ENCODE measurements at places on chromosomes 7 and 10.

GRCh38 chr10:31136930-31137885, 105.5 kb upstream of the ZNF438 start:
- no peak for DNase-seq

GRCh38 chr10:74957285-74957961, 131.0 kb downstream of the KAT6B start:
- no peak for DNase-seq

DNA sequence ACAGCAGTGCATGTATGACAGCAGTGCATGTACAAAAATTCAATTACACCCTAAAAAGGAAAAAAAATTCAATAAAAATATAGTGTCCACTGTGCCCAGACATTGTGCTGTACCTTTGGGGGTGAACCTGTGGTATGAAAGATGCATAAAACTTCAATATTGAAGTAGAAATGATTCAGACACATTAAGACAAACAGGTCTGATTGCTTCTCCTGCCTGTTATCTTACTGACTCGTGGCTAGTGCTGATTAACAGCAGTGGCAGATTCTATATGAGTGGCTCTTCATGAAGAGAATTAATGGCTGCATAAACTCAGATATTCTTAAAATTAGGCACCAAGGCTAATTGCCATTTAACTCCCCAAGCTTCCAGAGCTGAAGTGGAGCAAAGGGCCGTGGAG, 37.9 kb downstream of the GATA3 start:
- no peak for DNase-seq

DNA sequence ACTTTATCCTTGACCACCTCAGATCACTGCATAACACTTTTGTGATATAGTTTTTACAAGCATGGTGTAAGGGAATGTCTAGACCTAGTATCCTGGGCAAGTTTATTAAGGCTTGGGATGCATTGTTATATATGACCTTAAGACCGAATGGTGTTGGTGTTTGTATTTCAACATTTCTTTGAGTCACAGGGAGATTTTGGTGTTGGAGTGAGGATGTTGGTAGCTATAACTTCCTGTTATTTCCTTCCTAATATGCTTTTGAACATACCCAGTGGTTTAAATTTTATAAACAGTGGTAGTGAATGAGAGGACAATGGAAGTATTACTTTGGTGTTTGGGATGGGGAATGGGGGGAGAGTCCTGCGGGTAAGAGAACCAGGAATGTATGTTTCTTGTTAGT, 2.6 kb downstream of the EXOC4 start:
- no peak for DNase-seq

GRCh38 chr10:51767103-51767763, 67.8 kb upstream of the CSTF2T start:
- no peak for DNase-seq

DNA sequence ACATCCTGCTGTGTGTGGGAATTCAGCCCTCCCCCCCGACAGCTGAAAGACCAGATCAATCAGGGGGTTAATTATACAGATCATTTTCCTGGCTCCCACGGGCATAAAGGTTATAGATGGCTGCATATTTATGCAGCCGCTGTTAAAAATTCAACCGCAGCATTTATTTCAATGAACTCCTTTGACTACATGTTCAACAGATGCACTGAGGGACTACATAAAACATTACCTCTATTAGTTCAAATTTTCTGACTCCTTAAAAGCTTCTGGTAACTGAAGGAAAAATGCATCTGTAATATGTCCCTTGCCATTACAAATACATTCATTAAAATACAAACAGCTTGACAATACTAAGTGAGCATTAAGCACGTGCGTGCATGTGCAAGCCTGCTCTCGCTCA, 49.7 kb upstream of the YAE1 start:
- no peak for DNase-seq

DNA sequence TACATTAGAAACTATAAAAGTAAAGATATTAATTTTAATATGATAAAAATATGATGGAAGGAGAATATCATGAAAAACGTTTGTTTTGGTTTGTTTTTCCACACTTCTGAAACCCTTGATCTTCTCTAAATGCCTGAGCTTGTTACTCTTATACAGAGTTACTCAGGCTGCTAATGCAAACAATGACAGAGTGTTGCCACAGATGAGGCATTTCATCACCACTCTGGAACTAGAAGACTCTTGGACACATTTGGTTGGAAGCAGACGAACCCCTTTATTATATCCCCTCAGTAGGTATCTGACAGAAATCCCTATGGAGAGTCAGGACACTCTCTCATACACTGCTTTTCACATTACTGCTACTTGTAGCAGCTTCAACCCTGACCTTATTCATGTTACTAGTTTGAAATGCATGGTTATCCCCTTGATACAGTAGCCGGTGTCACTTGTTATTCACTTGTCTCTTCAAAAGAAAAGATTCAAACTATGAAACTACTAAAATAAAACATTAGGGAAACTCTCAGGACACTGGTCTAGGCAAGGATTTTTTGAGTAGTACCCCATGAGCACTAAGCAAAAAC, 66.9 kb downstream of the SEMA3C start:
- DNase-seq = no peak

GRCh38 chr10:79483948-79484347, 28.4 kb upstream of the EIF5AL1 start:
- no peak for DNase-seq

DNA sequence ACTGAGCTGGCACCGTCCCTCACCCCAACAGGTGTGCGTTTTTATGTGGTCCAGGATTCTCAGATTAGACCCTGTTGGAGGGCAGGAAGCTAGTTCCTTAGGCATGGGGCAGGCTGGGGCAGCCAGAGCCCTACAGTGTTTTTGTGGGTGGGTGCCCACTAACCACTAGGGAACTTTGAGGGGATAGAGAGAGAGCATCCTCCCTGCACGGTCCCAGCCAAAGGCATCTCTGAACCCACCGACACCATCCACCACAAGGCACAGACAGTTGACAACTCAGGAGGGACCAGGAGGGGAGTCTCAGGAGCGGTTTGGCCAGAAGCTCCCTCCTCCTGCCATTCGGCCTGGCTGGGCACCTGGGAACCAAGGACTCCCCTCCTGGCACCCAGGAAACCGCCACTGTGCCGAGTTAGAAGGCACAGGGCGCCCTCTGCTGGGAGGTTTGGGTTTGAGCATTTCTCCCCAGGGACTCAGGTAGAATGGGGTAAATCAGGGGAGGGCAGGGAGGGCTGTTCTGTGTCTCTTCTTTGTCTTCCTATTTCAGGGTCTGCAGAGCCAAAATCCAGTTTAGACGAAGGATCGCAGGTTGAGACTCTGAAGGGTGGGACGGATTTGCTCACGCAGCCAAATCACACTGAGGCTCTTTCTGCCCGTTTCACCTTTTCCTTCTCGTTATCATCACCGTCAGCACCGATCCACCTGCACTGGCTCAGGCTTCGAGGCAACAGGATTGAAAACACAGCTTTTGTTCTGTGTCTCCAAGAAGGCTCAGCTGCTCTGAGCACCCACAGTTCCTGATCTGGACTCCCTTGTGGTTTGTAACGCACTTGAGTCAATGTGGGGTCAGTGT, 84.8 kb upstream of the COL13A1 start:
- peak; percentile 86 for DNase-seq

DNA sequence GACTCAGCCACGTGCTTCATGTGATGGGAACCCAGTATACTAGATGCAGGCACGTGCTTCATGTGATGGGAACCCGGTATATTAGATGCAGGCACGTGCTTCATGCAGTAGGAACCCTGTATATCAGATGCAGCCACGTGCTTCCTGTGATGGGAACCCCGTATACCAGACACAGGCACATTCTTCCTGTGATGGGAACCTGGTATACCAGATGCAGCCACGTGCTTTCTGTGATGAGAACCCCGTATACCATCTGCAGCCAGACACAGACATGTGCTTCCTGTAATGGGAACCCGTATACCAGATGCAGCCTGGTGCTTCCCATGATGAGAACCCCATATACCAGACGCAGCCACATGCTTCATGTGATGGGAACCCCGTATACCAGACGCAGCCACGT, 44.0 kb downstream of the MGMT start:
- DNase-seq = no peak

DNA sequence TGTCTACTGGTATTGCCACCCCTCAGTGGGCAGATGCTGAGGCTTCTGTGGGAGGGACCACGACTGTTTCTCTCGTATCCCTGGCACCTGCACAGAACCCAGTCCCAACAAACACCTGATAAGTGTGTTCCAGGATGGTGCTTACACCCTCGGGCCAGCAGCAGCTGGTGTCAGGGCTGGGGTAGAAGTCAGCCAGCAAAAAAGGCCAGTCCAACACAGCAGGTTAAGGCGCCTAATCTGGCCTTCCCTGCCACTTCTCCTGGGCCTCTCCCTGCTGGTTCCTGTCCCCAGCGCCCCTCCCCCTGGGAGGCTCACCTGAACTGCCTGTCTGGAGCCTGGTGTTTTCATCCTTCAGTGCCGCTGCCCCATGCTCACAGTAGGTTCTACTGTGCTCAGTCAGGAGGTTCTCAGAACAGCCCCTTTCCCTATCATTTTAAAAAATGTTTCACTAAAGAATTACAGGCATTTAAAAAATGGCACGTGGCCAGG, 20.0 kb downstream of the PODXL start:
- no peak for DNase-seq

DNA sequence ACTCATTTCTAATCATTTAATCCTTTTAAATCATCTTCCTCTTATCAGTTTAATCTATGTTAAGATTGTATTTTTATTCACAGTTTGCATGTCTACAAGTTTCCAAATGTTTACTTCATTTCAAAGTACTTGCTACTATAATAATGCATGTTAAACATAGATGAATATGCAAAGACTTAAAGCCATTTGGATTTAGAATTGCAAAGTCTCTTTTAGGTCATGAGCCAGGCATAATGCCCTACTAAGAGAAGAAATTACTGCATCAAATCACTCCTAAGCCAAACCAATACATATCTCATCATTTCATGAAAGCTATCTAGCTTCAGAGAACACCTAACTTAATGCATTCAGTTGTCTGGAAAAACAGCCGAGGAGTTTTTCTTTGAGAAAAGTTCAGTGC, 266.1 kb downstream of the PRKG1 start:
- no peak for DNase-seq

DNA sequence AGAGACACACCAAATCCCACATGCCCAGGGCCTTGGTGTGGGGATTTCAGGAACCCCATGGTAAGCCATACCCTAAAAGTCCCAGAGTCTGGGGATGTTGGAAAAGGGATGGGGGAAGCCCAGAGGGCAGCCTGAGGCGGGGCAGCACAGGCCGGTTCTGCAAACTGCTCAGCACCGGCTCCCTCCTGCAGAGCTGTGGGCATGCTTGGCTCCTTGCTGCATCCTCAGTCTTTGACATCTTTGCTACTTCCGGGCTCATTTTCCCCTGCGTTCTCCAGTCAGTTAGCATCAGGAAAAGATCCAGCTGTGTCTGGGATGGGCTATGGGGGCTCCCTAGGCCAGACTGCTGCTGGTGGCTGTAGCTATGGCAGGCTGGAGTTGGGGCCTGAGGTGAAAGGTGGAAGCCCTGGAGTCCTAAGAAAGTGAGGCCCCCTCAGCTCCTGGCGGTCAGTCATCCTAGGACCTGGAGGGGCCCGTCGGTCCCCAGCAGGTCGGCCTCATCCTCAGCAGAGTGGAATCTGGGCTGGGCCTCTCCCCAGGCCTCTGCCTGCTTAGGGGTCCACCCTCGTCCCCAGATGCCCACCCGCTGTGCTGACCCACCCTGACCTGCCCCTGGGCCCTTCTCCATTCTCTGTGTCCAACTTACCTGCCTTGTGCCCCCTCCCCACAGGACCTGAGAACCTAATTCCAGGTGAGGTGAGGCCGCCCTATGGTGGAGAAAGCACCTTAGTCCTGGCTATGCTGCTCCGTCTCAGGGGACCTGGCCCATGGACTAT, 9.3 kb downstream of the TBATA start:
- DNase-seq = no peak

- no peak for DNase-seq
These were observed 531.3 kb upstream of the FZD8 start for GRCh38 chr10:36173364-36173763.

GRCh38 chr10:133235265-133235855, 2.3 kb upstream of the VENTX start:
- DNase-seq = no peak

- DNase-seq = no peak
These were observed 176.1 kb upstream of the SEMA3C start for GRCh38 chr7:81094952-81095351.

- no peak for DNase-seq
These were observed 134.0 kb downstream of the SEMA3E start for GRCh38 chr7:83514977-83515376.

GRCh38 chr7:17988858-17989257, 38.8 kb downstream of the PRPS1L1 start:
- DNase-seq = no peak

- DNase-seq = no peak
These were observed 78.4 kb downstream of the CYP26A1 start for GRCh38 chr10:93152136-93152535.

DNA sequence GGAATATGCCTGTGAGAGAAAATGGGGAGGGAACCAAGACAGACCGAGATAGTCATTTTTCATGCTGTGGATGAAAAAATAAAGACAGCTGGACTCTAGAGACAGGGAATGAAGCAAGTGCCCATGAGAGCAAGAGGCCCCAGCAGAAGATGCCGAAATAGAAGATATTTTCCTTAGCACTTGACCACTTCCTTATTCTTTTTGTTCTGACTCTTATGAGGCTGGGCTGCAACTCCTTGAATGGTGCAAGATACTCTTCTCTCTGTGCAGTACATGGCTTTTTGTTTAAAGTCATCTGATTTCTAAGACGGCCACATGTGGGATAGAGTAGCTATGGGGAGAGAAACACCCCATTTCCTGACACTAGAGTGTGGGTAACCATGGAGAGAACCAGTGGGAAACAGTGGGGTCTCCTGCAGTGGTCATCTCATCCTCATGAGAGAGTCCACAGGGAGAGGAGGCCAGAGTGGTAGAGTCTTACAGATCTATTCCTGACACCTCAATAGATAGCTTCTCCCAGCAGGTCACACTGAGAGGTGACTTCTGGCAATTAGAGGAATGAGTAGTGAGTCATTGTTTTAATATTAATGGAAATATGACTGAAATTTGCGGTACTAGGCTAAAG, 18.0 kb upstream of the VCL start:
- no peak for DNase-seq

- peak; percentile 82 for DNase-seq
These were observed 45.0 kb downstream of the TNS3 start for GRCh38 chr7:47536661-47537611.

DNA sequence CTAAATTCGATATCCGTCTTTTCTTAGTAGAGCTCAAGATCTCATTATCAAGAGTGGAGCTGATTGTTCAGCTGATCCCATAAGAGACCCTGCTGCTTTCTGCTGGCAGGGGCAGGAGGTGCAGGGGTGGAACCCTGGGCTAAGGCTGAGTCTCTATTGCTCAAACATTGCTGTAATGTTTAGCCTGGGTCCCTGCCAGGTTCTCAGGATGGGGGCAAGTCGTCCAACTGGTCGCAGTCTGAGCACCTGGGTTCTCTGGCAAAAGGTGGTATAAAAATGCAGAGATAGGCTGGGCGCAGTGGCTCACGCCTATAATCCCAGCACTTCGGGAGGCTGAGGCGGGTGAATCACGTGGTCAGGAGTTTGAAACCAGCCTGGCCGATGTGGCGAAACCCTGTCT, 62.0 kb upstream of the NRBF2 start:
- no peak for DNase-seq

Measured in neural progenitor cell (in vitro differentiated cells).